NCI-H1694 (cell line): ENCODE measurements at places on chromosomes 2 and 18.

DNA sequence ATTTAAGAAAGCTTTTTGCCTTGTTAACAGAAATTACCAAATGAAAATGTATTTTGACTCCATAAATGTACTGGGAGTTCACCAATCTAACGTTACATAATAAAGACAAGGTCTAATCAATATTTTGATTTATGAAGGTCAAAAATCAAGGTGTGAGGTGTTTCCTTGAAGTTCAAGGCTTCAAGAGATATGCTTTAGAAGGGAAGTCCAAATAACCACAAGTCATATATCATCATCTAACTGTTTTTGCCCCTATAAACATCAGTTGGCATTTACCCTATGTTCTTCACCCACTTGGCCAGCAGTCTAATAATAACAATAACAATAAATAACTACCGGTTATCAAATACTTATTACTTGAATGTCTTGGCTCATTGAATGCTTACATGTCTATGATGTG is 196.1 kb upstream of the ID2 start:
- DNase-seq, result no peak

DNA sequence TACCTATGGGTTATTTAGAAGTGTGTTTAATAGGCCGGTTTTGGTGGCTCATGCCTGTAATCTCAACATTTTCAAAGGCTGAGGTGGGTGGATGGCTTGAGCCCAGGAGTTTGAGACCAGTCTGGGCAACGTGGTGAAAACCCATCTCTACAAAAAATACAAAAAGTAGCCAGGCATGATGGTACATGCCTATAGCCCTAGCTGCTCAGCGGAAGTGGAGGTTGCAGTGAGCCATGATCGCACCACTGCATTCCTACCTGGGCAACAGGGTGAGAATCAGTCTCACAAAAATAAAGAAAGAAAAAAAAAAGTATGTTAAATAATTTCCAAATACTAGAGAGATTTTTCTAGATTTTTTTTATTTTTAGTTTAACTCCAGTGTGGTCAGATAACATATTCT is 316.0 kb downstream of the KIAA1328 start:
- DNase-seq, result no peak

DNA sequence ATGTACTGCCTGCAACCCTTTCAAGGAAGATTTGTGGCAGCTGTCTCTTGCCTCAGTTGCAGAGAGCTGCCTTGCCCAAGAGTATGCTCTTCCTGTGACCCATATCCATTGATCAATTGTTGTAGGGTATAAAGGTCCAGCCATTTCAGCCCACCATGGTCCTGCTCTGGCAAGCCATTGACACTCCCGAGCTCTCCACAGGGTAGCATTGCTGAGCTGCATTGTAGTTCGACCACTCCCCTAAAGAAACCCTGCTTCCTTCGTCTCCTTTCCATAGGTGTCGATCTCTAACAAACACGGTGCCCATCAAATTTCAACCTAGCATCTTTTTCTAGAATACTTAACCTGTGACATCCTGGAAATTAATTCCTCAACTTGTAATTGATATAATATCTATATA is 104.9 kb upstream of the NDUFV2 start:
- no peak for DNase-seq

- DNase-seq, result no peak
These were observed 28.9 kb downstream of the NCKAP1 start for GRCh38 chr2:183009249-183009899.

DNA sequence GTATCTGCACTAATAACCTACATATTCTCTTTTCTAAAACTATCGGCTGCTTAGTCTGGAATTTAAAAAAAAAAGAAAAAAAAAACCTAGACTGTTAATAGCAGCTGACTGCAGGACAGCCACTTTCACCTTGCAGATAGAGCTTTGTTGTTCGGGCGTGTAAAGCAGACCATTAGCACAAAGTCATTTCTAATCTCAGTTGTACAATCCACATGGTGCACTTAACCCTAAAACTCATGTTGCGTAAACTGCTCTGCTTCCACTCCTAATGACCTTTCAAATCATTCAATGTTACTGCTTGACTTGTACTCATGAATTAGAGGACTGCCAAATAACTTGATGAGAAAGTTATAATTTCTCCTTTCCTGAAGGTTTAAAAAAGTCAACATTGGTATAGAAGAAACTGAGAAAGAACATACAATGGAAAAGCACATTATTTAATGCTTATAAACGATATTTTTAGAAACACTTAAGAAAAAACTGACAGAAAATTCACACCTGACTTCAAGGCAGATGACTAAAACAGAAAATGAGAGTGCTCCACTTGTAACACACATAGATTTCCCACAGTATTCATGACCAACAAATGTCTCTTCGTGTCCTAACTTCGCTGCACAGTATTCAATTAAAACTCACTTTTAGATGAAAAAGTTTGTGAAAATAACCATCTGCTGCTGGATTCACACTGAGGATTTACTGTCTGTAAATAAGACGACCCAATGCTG is 2.6 kb downstream of the CDH2 start:
- DNase-seq, result no peak

- peak; percentile 37 for DNase-seq
These were observed 43.5 kb downstream of the ARMC9 start for GRCh38 chr2:231241755-231242507.

GRCh38 chr2:201532686-201533304 is 81.3 kb downstream of the STRADB start:
- DNase-seq, result no peak

- no peak for DNase-seq
These were observed 59.3 kb upstream of the RFX8 start for GRCh38 chr2:101534149-101534611.
